ENCODE measurements at places on chromosomes 13 and 19.

DNA sequence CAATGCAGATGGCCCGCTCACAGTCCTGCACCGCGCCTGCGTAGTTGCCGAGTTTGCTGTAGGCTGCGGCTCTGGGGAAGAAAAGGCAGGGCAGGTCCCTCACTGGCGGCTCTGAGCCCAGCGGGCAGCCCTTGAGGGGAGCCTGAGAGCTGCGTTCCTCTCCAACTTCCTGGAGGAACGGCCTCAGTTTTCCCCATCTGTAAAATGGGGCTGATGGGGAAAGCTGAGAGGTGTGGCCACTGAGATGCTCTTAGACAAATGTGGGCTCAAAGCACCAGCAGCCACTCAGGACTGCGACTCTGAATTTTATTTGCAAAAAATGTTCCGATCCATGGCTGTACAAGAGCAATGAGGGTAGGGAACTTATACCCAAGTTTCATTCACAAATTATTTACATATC, 19.4 kb downstream of the SGTA start:
- DNase-seq, result no peak

- DNase-seq, result no peak
Observed at GRCh38 chr13:36981156-36981743, 17.9 kb downstream of the ALG5 start.

- no peak for DNase-seq
Observed at GRCh38 chr19:17125062-17125727, 49.6 kb downstream of the MYO9B start.

DNA sequence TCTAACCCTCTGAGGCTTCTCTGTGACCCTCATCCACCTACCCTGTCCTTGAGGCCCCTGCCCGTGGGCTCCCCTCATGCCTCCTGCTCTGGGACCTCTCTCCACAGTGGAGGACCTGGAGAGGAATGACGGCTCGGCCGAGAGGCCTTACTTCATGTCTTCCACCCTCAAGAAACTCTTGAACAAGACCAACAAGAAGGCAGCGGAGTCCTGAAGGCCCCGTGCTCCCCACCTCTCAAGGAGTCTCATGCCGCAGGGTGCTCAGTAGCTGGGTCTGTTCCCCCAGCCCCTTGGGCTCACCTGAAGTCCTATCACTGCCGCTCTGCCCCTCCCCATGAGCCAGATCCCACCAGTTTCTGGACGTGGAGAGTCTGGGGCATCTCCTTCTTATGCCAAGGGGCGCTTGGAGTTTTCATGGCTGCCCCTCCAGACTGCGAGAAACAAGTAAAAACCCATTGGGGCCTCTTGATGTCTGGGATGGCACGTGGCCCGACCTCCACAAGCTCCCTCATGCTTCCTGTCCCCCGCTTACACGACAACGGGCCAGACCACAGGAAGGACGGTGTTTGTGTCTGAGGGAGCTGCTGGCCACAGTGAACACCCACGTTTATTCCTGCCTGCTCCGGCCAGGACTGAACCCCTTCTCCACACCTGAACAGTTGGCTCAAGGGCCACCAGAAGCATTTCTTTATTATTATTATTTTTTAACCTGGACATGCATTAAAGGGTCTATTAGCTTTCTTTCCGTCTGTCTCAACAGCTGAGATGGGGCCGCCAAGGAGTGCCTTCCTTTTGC, 10.8 kb upstream of the ILF3 start:
- no peak for DNase-seq

All from stimulated activated naive CD4-positive, alpha-beta T cell treated with Interleukin-2 at 50 U/mL for 16 hours (primary cell).